Esophagus squamous epithelium (tissue), 5 donors: ENCODE measurements at places on chromosomes 1 and 21. TPM values are rescaled to one million over a fixed set of nuclear protein-coding genes. Genes with fewer than 3 reads are reported as not detected.

DNA sequence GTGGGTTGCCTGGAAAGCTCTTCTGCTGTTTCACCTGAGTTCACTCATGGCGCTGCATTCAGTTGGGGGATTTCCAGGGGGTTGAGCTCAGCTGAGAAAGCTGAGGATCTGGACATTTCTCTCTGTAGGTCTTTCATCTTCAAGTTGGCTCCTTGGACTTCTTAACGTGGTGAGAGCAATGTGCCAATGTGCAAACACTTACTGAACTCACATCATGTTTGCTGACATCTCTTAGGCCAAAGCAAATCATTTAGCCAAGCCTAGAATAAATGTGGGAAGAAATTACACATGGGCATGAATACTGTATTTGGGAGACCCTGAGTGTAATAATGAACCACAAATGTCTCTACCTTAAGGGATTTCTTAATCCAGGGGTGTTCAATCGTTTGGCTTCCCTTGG, 42.7 kb upstream of the SLC22A15 start:
- peaks cover 4% of the 10 kb centered on the region for H3K4me1 ChIP-seq
- no peak overlapping the region for H3K4me3 ChIP-seq
- no peak overlapping the region for H3K27ac ChIP-seq
- H3K27me3 ChIP-seq: no peaks in the 10 kb centered on the region

DNA sequence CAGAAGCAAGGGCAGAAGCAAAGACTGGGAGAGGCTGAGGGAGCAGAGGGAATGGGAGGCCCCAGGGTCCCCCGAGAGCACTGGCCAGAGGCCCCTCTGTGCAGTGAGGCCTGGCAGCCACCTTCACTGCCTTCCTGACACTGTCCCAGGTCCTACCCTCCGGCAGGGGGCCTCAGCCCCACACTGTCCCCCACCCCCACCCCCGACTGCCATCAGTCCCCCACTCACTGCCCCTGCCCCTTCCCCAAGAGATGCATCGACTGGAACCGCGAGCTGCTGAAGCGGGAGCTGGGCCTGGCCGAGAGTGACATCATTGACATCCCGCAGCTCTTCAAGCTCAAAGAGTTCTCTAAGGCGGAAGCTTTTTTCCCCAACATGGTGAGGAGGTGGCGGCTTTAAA, 13.0 kb upstream of the PADI6 start:
- no peaks in the 10 kb centered on the region for H3K4me1 ChIP-seq
- no peak overlapping the region for H3K4me3 ChIP-seq
- H3K36me3 ChIP-seq: no peaks in the 10 kb centered on the region
- no peak for DNase-seq
- H3K27me3 ChIP-seq: no peaks in the 10 kb centered on the region
- no peak overlapping the region for H3K27ac ChIP-seq

DNA sequence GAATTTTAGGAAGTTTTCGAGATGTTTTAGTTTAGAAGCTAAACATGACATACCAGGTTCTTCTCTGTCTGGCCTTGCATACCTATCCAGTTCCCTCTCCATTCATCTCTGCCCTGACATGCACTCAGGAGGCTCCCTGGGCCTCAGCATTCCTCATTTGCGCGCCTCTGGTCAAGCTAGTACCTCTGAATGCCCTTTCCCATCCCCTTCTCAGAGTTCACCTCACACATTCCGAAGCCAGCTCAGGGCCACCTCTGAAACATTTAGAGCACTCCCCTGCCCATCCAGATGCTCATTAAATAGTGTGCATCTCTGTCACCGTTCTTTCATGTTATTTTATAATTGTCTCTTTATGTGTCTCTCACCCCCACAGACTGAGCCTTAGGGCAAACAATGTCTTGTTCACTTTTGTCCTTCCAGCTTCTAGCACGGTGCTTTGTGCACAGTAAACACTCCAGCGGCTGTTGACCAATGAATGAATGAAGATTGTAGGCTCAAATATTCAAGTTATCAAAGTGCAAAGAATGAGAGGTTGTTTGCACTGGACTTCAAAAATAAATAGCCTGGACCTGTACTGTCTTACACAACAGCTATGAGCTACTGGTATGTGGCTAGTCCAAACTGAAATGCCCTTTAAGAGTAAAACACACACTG, 1.2 kb upstream of the DHCR24 start:
- peaks cover 59% of the 10 kb centered on the region for H3K4me1 ChIP-seq
- H3K27ac ChIP-seq: peak overlapping the region; percentile 91
- DNase-seq: no peak
- H3K4me3 ChIP-seq: peak overlapping the region; percentile 74
- H3K36me3 ChIP-seq: peaks cover 6% of the 10 kb centered on the region

- peak overlapping the region; percentile 57 for H3K27ac ChIP-seq
- no peak overlapping the region for H3K4me3 ChIP-seq
- DNase-seq: no peak
- peaks cover 34% of the 10 kb centered on the region for H3K4me1 ChIP-seq
- no peaks in the 10 kb centered on the region for H3K36me3 ChIP-seq
- no peaks in the 10 kb centered on the region for H3K27me3 ChIP-seq
Measured at GRCh38 chr1:43858324-43858723, 75.3 kb upstream of the ARTN start.

DNA sequence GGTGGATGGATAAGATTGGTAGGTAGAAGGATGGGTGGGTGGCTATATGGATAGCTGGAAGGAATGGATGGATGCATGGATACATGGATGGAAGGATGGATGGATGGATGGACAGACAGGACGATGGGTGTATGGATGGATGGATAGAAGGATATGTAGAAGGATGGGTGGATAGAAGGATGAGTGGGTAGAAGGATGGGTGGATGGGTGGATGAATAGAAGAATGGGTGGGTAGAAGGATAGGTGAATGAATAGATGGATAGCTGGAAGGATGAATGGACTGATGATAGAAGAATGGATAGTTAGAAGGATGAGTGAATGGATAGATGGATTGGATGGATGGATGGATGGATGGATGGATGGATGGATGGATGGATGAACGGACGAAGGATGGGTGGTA, 5.0 kb downstream of the MASP2 start:
- H3K27me3 ChIP-seq: peaks cover 14% of the 10 kb centered on the region
- H3K27ac ChIP-seq: no peak overlapping the region
- H3K36me3 ChIP-seq: no peaks in the 10 kb centered on the region
- no peak for DNase-seq

DNA sequence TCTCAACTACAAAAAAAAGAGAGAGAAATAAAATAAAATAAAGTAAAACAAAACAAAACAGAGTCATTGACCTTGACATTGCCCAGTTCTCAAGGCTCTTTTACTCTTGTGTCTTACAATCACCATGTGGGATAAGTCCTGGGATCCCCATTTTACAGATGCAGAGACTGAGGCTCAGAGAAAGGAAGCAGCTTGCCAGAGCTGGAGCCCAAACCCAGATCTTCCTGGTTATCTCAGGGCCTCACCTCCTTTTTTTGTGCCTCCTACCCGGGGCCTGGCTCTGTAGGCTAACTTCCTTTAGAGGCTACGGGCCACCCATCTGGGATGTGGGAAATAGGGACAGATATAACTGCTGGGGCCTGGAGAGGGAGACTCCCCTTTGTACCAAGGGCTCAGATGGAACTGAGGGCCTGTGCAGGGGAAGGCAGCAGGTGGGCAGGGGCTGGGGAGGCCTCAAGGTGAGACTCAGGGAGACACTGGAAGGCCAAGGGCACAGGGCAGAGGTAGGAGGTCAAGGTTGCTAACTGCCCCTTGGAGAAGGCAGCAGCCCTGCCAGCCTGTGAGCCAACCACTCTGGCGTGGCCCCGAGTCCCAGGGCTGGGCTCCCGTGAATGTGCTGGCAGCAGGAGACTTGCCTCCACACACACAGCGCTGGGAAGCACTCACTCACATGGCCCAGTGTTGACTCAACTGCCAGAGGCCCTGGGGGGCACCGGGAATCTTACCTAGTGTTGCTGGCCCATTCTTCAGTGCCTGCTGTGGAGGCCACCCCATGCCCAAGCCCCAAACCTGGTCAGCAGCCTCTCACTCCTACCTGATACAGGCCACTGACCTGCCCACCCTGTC, 6.5 kb upstream of the ECE1 start:
- peak overlapping the region; percentile 8 for H3K27ac ChIP-seq
- H3K4me3 ChIP-seq: no peak overlapping the region
- peaks cover 86% of the 10 kb centered on the region for H3K4me1 ChIP-seq
- no peaks in the 10 kb centered on the region for H3K27me3 ChIP-seq
- DNase-seq: no peak

DNA sequence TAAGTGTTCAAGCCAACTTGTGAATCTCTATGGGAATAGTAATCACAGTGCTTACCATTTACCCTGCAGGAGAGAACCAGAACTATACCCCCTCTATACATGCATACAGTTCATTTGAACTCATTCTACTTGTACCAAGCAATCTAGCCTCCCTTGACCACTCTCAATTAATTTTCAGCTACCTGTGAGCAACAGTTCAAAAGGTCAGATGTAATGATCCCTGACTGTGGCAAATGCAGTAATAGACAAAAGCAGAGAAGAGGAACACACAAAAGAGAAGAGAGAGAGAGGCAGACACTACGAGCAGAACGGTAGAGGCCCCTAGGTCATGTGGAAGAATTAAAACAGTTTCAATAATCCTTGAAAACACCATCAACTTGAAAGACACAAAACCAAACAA, 52.8 kb downstream of the FMO4 start:
- H3K27ac ChIP-seq: no peak overlapping the region
- H3K27me3 ChIP-seq: no peaks in the 10 kb centered on the region
- peaks cover 7% of the 10 kb centered on the region for H3K4me1 ChIP-seq
- H3K4me3 ChIP-seq: no peak overlapping the region
- no peak for DNase-seq

- no peaks in the 10 kb centered on the region for H3K4me1 ChIP-seq
- no peak for DNase-seq
- no peak overlapping the region for H3K4me3 ChIP-seq
- H3K27ac ChIP-seq: no peak overlapping the region
- H3K27me3 ChIP-seq: no peaks in the 10 kb centered on the region
- no peaks in the 10 kb centered on the region for H3K36me3 ChIP-seq
Measured at GRCh38 chr1:164902491-164902890, 343.5 kb downstream of the PBX1 start.

GRCh38 chr1:109639841-109640184, 16.1 kb upstream of the GSTM4 start:
- DNase-seq: no peak
- no peaks in the 10 kb centered on the region for H3K4me1 ChIP-seq
- no peaks in the 10 kb centered on the region for H3K27me3 ChIP-seq

- H3K36me3 ChIP-seq: no peaks in the 10 kb centered on the region
- H3K4me1 ChIP-seq: peaks cover 31% of the 10 kb centered on the region
- no peak overlapping the region for H3K27ac ChIP-seq
- H3K27me3 ChIP-seq: no peaks in the 10 kb centered on the region
- no peak overlapping the region for H3K4me3 ChIP-seq
- no peak for DNase-seq
Measured at GRCh38 chr1:39886757-39887231, 3.5 kb upstream of the TRIT1 start.

GRCh38 chr1:227323171-227323966, 5.1 kb upstream of the CDC42BPA start:
- peaks cover 9% of the 10 kb centered on the region for H3K4me1 ChIP-seq
- DNase-seq: no peak
- H3K27me3 ChIP-seq: no peaks in the 10 kb centered on the region
- no peak overlapping the region for H3K4me3 ChIP-seq
- H3K36me3 ChIP-seq: no peaks in the 10 kb centered on the region

- H3K4me1 ChIP-seq: no peaks in the 10 kb centered on the region
- no peaks in the 10 kb centered on the region for H3K36me3 ChIP-seq
Measured at GRCh38 chr1:234253732-234254131, 119.5 kb upstream of the COA6 start.

GRCh38 chr1:185316163-185317033, 645 bp downstream of the IVNS1ABP start:
- peak; percentile 50 for DNase-seq
- H3K27ac ChIP-seq: peak overlapping the region; percentile 93
- no peaks in the 10 kb centered on the region for H3K36me3 ChIP-seq
- no peaks in the 10 kb centered on the region for H3K27me3 ChIP-seq

DNA sequence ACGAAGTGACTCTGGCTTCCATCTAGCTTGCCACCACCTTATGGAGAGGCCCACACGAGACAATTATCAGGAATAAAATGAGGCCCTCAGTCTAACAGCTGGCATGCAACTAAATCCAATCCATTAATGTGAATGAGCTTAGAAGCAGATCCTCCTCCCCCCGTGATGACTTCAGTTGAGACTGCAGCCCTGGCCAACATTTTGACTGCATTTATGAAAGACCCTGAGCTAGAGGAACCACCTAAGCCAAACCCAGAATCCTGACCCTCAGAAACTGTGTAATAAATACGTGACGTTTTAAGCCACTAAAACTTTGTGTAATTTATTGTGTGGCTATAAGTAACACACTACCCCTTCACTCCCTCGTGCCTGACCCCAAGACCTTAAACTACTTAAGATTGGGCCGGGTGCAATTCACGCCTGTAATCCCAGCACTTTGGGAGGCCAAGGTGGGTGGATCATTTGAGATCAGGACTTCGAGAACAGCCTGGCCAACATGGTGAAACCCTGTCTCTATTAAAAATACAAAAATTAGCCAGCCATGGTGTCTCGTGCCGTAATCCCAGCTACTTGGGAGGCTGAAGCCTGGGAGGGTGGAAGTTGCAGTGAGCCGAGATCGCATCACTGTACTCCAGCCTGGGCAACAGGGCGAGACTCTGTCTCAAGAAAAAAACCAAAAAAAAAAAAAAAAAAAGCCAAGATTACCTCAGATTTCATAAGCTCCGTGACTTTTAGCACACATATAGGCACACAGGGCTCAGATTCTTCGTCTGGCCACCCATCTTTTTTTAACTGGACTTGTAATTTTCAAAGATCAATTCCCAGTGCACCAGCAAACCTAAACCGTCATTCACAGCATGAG, 72.5 kb downstream of the ENAH start:
- no peak overlapping the region for H3K4me3 ChIP-seq
- no peaks in the 10 kb centered on the region for H3K4me1 ChIP-seq
- H3K27ac ChIP-seq: no peak overlapping the region
- DNase-seq: no peak

GRCh38 chr1:154483941-154484803, 17.8 kb upstream of the TDRD10 start:
- H3K27me3 ChIP-seq: no peaks in the 10 kb centered on the region
- H3K4me1 ChIP-seq: peaks cover 22% of the 10 kb centered on the region
- no peak for DNase-seq
- H3K27ac ChIP-seq: peak overlapping the region; percentile 69

GRCh38 chr1:212638492-212639151, 30.1 kb downstream of the ATF3 start:
- H3K4me1 ChIP-seq: peaks cover 28% of the 10 kb centered on the region
- DNase-seq: no peak
- H3K4me3 ChIP-seq: no peak overlapping the region

The DYNLT4 gene
- not detected for total RNA-seq

The RPTN gene
- 0.09 TPM for total RNA-seq

The KIRREL1 gene
- 18.9 TPM for total RNA-seq

The TMEM125 gene
- total RNA-seq: 5.2 TPM

The LAMC2 gene
- total RNA-seq: 16.0 TPM

The RIMS3 gene
- total RNA-seq: 1.2 TPM

The HAO2 gene
- total RNA-seq: not detected

The CNKSR1 gene
- 20.8 TPM for total RNA-seq

The LRRC8B gene
- 19.5 TPM for total RNA-seq
